ENCODE measurements at places on chromosomes 13 and 19.
A peak's percentile ranks its signal among the peaks of the same experiment; 100 is the strongest.

DNA sequence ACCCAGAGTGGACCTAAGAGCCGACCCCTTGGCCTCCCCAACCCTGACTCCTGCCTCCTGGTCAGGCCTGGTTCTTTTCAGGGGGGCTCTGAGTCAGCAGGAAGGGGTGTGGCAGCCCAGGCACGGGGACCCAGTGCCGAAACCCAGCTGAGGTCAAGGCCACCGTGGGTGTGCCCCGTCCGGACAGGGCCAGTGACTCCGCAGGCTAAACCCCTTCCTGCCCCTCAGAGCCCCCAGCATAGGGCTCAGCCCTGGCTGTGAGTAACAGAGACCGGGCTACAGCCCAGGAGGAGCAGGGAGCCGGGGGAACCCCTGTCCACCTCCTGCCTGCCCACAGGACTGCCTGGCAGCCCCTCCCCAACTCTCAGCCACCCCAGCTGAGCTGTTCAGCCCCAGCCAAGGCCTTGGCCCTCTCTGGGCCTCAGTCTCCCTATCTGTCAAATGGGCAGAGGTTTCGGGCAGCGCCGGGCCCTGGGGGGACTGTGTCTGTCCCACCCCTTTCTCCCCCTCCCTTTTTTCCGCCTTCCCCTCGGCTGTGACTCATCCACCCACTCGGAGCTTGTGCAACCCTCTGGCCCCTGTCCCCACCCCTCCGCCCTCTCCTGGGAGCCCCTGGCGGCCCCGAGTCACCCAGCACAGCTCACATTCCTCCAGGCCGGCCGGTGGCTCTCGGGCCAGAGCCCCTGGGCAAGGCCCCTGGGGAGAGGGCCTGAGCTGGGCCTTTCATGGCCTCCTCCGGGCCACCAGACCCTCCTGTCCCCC is 8.6 kb downstream of the ZBTB7A start:
- DNase-seq: peak; percentile 39

- DNase-seq: no peak
These were observed 14.4 kb downstream of the BICRA start for GRCh38 chr19:47623151-47623920.

DNA sequence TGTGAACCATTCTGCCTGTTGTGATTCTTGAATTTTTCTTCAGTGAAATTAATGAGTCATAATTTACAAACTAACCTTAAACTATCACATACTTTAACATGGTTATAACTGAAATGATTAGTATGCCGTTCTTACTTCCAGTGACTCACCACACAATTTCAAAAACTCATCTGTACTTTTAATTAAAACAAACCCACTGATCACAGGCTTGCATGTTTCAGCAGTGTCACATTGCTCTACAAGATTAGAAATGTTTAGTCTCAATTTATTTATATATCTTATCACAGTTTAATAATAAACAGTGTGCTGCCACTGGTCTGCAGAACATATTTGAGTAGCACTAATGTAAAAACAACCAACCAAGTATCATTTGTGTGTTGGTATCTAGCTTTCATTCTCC is 2227.9 kb upstream of the PCDH20 start:
- DNase-seq: no peak

GRCh38 chr13:97341135-97341534 is 92.8 kb upstream of the RAP2A start:
- no peak for DNase-seq

- no peak for DNase-seq
These were observed 5.1 kb downstream of the IQCN start for GRCh38 chr19:18269070-18269723.

All from stimulated activated CD4-positive, alpha-beta T cell treated with anti-CD3 and anti-CD28 coated beads, TNF-alpha, amount 100 ng/mL, for 1 hour (primary cell).